RPMI8226 (cell line): ENCODE measurements at places on chromosomes 16 and 17.

DNA sequence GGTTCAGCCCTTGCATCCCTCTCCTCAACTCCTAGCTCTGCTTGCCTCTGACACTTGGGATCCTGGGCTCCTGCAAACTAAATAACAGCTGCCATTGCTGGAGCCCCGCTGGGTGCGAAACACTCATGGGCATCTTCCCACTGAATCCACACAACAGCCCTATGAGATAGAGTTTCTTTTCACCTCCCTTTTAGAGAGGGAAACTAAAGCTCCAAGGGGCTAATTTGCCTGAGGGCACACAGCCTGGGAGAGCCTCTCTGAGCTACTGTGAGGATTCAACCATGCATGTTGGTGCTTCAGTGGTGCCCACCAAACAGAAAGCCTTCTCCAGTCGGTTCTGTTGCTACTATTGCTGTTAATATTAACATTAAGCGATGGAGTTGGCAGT is 4.0 kb downstream of the ACBD4 start:
- DNase-seq: no peak

GRCh38 chr17:14332331-14332730 is 31.4 kb downstream of the HS3ST3B1 start:
- no peak for DNase-seq

DNA sequence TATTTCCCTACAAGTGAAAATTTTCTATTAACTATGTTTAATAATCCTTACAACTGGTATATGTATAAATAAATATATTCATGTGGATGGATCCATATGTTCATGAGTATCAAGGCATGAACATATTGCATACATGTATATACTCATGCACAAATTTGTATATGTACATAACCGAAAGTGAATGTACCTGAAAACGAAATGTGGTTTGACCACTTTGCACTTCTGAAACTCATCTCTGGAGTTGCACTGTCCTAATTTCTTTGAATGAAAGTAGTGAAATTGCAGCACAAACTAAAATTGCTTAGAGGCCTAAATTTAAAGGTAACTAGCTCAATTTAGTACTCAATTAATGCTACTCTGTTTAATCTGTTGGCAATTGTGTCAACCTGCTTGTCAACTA is 27.4 kb upstream of the GNAO1 start:
- no peak for DNase-seq

GRCh38 chr16:8852534-8852933 is 16.3 kb downstream of the CARHSP1 start:
- no peak for DNase-seq

DNA sequence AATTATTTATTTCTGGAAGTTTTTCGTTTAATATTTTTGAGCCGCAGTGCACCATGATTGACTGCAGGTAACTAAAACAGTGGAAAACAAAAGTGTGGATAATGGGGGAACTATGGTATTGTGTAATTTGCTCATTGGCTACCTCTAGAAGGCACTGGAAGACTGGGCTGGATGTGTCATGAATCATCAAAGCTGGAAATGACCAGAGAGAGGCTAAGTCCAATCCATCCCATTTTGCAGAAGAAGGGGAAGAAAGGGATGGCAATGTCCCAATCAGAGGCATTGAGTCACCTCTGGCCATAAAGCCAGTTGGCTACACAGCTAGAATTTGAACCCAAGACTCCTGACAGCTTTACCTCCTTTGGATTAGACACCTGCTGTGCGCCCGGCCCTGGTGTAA is 29.3 kb downstream of the GLP2R start:
- no peak for DNase-seq

- DNase-seq: no peak
These were observed 183.8 kb upstream of the XYLT1 start for GRCh38 chr16:17654571-17654970.

DNA sequence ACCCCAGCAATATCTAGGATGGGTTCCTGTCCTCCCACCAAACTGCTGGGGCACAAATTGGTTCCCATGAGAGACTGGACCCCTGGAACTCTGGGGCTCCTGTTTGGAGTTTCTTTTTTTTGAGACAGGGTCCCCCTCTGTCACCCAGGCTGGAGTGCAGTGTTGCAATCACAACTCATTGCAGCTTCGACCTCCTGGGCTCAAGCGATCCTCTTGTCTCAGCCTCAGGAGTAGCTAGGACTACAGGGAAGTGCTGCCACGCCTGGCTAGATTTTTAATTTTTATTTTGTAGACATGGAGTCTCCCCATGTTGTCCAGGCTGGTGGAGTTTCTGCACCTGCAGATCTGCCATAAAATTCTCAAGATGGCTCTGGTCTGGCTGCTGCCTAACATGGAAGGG is 56.3 kb upstream of the BRD7 start:
- DNase-seq: no peak

DNA sequence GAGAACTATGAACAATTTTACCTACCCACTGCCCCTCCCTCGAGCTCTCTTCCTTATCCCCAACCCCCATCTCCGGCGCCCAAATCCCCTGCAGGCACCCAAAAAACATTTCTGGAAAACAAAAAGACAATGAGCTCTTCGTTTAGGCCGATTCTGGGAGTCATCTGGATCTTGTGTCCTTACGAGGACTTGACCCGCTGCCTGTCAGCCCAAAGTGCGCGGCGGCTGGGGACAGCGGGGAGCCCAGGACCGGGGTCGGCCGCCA is 524 bp downstream of the STRADA start:
- no peak for DNase-seq

DNA sequence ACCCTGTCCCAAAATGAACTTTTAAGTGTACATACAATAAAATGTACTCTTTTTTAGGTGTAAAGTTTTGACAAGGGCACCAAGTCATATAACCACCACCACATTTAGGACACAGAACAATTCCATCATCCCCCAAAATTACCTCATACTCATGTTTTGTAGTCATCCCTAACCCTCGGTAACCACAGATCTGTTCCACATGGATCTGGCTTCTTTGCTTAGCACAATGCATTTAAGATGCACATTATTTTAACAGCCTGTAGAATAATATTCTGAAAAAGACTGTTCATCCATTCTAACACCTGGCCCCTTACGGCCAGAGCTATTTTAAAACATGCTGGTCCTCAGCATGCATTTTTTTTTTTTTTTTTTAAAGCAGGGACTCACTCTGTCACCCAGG is 25.2 kb upstream of the CFAP20 start:
- DNase-seq: no peak

DNA sequence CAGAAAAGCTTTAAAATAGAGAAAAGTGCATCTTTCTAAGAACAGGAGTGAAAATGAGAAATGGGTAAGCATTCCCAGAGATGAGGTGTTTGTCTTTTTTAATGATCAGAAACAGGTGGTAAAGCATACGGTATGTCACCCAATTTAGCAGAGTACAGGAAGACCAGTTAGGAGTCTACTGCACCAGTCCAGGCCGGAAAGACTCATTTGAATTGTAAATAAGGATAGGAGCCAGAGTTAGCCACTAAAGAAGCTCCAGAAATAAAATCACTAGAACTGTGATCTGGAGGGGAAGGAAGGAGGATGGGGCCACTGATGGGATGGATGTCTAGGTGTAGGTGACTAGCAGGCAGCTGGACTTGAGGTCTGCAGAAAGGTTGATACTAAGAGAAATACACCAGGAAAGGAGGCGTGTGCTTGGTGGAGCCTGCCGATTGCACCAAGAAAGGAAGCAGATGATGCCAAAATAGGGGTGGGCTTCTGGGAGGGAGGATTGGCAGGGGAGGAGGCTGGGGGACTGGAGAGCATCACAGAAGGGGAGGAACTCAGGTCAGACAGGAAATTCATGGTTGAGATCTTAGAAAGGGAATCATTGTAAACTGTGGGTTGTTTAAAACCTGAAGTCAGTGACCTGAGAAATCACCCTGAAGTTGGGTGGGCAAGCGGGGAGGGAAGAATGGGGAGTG is 8.1 kb upstream of the NAT9 start:
- DNase-seq: no peak

DNA sequence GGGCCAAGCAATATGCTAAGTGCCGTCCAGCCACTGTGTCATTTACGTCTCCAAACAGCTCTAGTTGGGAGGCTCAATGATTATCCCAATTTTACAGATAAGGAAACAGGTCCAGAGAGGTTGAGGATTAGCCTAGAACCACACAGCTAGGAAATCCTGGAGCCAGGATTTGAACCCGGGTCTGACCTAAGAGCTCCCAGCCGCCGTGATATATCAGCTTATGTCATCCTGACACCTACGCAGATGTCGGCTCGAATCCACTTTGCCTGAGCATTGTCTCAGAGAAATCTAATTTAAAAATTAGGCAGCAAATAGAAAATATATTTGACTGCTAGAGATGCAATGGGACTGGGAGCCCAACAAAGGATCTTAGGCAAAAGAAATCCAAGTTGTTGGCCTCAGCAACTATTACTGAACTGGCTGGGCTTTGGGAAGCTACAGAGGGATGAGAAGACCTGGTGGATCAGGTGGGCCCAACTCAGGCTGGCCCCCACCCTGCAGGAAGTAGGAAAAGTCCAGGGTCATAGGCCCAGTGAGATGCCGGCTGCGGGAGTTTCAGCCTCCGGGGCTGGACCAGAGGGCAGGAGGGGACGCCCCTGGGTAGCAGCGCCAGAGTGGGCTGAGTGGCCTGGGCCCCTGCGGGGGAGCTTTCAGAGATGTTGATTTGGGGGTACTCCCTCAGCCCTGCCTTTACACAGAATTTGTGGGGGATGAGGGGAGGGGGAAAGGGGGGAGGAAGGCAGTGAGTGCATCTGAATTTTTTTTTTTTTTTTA is 35.1 kb upstream of the IL21R start:
- DNase-seq: no peak

GRCh38 chr17:45225051-45225700 is 3.5 kb downstream of the FMNL1 start:
- DNase-seq: peak; percentile 41

DNA sequence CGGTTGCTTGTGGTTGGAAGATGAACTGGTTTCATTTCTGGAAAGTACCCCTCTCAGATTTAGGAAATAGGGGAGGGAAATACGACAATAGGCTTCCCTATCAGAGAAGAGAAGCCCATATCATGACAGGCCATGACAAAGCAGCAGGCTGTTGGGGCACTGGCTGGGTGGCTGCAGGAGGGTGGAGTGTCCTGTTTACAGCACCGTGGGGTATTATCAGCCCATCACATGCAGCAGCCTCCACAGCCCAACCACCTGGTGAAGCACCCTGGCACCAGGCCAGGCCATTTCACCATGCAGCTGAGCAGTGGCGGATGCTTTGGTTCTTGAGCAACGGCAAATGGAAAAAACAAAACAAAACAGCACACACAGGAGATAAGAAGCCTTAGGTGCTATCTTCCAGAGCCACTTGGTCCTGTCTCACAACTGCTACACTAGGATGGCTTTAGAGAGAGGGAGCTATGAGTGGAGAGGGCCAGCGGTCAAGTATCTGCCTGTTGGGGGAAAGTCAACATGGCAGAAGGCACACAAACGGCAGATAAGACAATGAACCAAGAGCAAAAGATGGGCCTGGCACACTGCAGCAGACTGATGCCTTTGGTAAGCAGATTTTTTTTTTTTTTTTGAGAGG is 24.2 kb downstream of the FAM117A start:
- DNase-seq: peak; percentile 97

DNA sequence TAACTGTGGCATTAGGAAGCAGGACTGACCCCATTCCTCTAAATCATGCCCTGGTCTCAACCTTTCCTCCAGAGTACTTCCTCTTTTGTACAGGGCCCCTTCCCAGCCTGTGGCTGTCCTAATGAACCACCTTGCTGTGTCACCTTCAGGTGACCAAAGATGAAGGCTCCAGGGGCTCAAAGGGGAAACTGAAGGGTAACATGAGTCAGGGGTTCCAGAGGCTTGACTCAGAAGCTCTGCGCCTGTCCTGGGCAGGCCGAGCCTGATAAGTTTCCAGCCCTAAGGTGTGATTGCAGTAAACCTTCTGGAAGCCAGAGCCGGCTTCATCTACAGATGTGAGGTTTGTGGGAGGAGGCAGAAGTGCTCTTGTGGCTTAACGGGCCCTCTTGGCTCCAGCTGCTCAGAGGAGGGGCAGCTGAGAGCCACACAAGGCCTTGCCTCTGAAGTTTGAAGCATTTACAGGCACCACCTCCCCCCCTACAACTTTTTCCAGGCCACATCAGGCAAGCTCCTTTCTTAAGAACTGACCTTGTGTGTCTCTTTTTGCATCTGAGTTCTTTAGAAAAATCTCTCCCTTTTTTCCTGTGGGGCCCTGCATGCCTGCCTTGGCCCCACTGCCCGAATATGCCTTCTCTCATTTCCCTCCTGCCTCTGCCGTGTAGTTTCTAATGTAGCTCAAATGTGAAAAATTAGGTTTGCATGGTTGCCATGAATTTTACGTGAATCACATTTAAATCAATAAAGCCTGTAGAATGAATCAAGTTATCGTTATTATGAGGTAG is 149.9 kb downstream of the CLEC16A start:
- DNase-seq: peak; percentile 75
